T-helper 1 cell (primary cell): ENCODE measurements at places on chromosomes 6 and 20.

- no peak for DNase-seq
These were observed 75.2 kb upstream of the ARHGAP18 start for GRCh38 chr6:129785047-129785755.

DNA sequence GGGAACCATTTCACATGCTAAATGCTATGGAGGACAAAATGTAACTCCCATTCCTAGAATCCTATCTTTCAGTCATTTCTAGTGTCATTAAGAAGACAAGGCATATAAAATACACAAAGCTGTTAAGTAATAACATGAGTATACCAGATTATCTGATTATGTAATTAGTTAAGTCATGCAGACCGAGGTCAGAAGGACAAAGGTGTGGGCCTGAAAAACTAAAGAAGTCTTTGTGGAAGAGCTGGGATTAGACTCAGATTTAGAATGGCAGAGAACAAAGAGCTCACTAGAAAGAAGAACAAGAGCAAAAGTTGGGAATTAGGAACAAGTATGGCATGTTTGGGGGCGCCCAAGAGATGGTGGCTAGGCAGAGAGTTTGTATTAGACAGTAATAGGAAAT lies 37.0 kb downstream of the EFHC1 start:
- DNase-seq, result no peak

GRCh38 chr6:83430611-83431544 lies at the start of gene ME1:
Gene ME1, minus strand, starts transcription at chr6:83431051. Its CDS starts 97 bp downstream, at chr6:83430954.
- DNase-seq, result no peak

DNA sequence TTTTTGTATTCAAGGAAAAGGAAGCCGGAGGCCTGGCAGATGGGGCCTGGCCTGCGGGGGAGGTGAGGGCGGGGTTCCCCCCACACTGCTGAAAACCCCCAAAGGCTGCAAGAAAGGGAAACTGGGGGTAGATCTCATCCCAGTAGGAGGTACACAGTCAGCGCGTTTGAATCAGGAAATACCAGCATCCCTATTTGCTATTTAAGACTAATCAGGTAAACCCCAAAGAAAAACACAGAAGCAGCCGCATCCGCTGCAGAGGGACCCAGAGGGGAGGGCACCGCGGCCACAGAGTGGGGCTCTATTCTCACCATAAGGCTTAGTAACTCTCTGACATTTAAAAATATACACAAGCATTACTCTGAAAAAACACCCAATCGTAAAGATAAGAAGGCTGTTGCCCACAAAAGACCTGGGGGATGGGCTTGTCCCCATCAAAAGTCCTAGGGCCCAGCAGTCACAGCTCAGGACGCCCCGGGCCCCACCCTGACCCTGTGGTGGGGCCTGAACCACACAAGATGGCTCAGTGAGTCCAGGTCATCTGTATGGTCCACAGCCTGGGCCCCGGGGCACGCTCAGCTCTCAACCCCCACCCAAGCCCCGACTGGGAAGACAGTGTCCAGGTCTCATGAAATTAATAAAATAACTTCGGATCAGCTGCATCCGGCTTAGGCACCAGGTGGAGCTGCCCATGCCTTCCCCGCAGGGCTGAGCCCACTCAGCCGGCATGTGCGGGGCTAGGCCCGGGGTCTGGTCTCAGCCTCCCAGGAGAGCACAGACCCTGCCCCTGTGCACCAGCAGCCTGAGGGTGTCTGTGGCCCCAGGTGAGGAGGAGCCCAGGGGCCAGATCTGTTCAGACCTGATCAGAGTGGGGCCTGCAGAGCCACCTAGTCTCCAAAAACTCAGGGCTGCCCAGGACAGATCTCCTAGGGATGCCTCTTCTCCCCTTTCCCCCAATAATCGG lies 31.0 kb downstream of the KCNQ2 start:
- no peak for DNase-seq

DNA sequence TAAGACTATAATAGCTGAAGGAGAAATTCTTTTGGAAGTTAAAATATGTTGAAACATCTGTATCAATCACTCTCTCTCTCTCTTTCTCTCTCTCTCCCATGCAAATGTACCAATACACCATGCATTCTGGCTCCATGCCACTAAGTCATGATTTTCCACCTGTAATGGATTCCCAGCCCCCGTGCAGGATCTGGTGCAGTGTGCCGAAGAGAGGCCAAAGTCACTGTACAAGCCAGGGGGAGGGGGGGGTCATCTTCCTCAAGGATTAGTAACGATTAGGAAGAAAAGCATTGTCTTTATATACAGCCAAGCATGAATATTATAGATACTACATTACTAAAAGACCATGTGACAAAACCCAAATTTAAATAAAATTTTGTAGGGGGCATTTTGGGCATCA lies 725.1 kb downstream of the KIF16B start:
- DNase-seq, result no peak

GRCh38 chr6:14713008-14713960 lies 532.6 kb upstream of the JARID2 start:
- no peak for DNase-seq

- no peak for DNase-seq
These were observed 115.9 kb downstream of the DLL1 start for GRCh38 chr6:170174771-170175643.

GRCh38 chr20:22775671-22776139 lies 191.3 kb upstream of the FOXA2 start:
- DNase-seq, result no peak

DNA sequence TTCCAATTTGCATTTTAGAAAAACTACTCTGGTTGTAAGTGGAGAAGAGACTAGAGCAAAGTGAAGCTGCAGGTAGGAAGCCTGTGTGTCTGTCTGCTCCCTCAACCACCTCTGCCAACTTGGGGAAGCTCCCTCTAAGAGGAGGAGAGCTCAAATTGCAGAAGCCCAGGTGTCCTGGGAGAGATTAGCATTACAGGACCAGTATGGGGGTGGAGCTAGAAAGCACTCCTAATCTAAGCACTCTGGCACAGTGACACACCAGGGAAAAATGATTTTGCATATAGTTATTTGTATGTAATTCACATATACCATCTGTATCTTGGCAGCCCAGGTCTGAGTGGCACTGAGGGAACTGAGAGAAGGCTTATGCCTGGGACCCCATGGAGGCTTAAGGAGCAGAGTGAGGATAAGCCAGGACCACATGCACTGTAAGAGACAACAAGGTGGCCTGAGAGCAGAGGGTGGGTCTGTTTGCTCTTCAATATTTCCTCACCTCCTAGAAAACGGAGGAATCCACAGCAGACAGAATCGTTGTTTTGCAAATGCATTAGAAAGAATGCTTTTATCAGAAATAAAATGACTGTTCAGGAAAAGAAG lies 13.6 kb downstream of the GSTA2 start:
- DNase-seq, result no peak

- no peak for DNase-seq
These were observed 142.7 kb downstream of the PCSK2 start for GRCh38 chr20:17369506-17369905.

- no peak for DNase-seq
These were observed 86.9 kb downstream of the SH3BGRL2 start for GRCh38 chr6:79717989-79718388.

- peak; percentile 53 for DNase-seq
These were observed 8.5 kb downstream of the SCGN start for GRCh38 chr6:25660512-25660911.

- no peak for DNase-seq
These were observed 178.9 kb upstream of the HEY2 start for GRCh38 chr6:125570526-125570925.

- no peak for DNase-seq
These were observed 48.9 kb upstream of the ARMC2 start for GRCh38 chr6:108799354-108799717.

DNA sequence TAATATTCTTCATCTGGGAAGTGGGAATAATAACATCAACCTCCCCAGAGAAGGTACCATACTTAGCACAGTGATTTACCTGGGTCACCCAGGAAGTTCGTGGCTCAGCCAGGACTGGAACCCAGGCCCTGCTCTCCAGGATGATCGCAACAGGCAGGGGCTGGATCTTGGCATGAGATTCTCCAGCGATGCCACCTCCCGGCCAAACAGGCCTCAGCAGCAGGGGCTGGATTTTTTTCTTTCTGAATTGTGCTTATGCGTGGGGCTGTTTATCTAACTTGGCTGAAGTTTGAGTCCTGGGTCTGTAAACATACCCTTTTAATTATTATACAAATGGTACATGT lies 129.5 kb upstream of the PTPN1 start:
- DNase-seq, result no peak

DNA sequence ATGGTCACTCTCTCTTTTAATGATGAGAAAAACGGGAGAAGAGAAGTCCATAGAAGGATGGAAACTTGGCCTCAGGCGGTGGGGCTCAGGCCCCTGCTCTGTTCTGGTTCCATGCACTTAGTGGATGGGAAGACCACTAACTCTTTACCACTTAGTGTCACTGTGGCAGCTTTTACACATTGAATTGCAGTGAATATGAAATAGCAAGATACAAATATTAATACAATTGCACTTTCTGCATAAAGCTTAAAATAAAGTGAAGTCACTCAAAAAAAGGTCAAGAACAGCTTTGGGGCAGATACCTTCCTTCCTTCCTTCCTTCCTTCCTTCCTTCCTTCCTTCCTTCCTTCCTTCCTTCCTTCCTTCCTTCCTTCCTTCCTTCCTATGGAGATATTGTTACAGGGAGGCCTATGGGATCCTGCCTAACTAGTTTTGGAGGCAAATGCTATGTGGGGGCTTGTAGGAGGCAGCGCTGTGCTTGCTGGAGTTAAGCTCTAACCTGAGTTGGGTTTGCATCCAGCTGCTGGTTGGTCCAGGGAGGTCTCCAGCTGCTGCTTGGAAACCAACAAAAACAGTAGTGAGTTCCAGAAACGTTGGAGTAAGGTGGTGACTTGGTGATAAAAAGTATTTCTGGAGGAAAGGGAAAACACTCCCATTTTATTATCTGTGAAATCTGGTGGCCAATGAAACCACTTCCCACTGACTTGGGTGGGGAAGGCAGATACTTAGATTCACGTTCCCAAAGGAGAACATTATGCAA lies 62.3 kb upstream of the NKX2-2 start:
- no peak for DNase-seq

DNA sequence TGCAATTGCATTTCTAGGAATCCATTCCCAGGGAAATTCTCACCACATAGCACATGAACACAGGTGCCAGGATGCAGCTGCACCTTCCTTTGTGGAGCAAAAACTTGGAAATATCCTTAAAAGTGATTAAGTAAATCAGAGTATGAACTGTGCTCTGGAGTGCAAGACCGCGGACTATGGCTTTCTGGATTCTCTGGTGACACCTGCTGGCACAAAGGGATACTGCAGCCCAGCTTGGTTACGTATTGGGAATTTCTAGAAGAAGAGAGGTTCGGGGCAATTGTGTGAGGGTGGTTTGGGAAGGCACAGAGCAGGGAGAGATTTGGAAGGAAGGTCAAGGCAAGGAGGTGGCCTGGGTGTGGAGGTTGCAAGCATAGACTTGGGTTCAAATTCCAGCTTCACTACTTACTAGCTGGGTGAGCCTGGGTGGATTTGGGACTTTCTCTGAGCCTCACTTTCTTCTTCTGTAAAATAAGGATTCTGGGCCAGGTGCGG lies 15.9 kb upstream of the PEDS1 start:
- peak; percentile 56 for DNase-seq

- no peak for DNase-seq
These were observed 42.5 kb upstream of the HBS1L start for GRCh38 chr6:135097172-135097571.

DNA sequence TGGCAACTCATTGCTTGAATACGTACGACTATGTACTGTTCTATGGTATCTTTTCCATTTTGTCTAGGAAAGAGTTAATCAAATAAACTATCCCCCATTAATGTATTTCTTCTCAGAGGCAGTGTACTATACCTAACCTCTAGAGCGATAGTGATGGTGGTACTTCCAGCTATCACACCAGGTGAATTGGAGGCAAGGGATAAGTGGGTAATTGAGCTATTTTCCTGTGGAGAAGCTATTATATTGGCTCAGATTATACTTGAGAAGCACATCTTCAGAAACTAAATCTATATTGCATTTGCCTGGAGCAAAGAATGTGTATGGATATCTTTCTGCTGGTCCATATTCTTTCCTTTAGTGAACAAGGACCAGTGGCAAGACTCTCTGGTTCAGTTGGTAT lies 430.7 kb upstream of the KHDRBS2 start:
- DNase-seq, result no peak

- no peak for DNase-seq
These were observed 52.7 kb downstream of the DLL1 start for GRCh38 chr6:170237999-170238740.

- no peak for DNase-seq
These were observed 63.1 kb downstream of the GMPR start for GRCh38 chr6:16301511-16301910.

DNA sequence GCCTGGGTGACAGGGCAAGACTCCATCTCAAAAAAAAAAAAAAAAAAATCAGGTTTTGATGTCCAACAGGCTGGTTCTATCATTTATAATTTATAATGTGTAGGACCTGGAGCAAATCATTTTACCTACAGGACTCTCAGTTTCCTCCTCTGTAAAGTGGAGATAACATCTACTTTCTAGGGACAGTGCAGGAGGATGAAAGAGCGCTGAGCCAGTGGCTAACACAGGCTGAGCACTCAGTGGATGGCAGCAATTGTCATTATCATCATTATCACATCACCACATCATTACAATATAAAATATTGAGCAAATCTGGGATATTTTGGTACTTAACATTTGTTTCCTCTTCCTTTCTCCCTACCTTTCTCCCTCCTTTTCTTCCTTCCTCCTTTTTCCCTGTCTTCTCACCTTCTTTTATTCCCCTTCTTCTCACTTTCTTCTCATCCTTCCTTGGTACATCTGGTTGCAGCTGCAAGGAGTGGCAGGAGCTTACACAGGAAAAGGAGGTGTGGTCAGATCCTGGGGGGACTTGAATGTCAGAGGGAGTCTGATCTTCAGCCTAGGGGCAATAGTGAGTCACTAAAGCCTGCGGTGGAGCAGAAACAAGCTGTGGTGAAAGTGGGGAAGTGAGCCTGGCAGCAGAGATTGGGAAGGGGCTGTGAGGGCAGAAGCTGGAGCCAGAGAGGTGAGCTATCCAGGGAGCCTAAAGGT lies 24.6 kb upstream of the CTNNBL1 start:
- no peak for DNase-seq

- DNase-seq, result no peak
These were observed 9.2 kb downstream of the SLC35A1 start for GRCh38 chr6:87481931-87482330.
